ENCODE measurements at places on chromosomes 5 and 9.

GRCh38 chr9:104227108-104227507 is 133.0 kb downstream of the SMC2 start:
- DNase-seq, result no peak

DNA sequence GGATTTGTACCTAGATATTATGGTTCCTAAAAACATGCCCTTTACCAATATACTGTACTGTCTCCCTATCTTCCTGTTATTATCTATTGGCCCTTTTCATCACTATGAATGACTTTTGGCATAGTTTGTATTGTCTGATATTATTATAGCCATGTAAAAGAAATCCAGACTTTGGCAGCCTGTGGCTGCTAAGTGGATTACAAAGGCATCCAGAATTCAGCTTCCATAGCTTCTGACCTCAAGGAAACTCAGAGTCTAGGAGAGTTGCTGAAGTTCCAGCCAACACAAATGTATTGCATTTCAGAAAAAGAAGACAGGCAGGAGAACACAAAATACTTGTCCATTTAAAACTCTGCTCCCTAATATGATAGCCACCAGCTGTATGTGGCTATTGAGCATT is 319.2 kb upstream of the MPDZ start:
- DNase-seq, result no peak

DNA sequence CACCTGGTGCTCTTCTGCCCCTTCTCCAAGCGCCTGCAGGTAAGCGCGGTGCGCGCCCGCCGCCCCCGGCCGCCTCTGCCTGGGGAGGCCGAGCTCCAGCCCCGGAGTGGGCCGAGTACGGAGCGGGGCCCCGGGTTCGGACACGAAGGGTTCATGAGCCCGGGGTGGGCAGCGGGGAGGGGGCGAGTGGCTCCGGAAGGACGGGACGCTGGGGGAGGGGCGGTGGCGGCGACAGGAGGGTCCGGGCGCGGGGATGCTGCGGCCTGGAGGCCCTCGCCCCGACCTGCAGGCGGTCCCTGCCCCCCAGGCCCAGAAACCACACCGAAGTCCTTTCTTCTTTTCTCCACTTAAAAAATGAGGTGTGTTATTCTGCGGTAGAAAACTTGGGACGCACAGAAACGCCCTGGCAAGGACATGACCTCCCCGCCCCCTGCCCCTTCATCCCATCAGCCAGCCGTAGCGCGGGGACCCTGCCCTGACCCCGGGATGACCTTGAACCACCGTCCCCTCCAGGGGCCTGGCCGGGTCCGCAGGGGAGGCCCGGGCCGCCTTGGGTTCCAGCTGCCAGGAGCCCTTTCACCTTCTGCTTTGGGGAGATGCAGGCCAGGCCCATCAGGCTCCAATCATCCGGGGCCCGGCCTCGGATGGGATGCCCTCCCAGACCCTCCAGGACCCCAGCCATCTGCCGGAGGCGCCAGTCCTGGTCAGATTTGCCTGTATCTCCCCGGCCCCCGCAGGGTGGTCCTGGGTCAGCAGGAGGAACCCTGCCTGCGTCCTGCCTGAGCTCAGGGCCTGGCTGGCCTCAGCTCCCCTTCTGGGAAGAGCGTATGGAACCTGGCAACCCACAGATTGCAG is 545 bp downstream of the DIPK1B start:
- DNase-seq, result no peak

DNA sequence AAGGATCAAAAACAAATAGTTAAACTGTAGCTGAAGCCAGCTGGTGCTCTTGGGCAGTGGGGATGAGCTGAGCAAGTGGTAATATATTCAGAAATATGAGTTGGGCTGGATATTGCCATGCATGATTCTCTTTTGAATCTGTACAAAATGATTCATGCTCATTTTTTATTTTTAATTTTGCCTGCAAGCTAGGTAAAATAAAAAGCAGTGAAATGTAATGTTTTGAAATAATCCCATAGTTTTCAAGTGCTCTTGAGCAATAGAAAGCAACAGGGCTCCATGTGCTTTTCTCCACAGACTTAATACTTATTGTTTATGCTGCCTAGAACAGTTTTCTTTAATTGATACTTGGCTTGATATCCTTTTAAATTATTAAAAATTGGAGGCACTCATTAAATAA is 489.3 kb downstream of the TLE4 start:
- no peak for DNase-seq

- DNase-seq, result no peak
These were observed 32.1 kb upstream of the IL6ST start for GRCh38 chr5:56026863-56027300.

DNA sequence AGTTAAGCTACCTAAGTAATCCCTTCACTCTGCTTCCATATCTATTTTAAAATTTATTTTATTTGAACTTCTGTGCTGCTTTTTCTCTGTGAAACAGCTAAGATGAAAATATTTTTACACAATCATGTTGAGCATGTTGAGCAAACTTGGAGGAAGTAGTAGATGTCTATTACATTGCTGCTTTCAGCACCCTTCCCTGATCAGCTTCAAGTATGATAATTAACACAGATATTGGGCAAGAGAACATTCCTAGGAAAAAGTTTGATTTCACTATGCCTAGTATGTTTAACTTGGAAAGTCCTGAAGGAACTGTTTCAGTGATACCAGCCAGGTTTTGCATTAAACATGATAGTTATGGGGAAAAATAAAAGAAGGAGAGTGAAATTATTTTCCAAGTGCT is 283.6 kb downstream of the ELAVL2 start:
- no peak for DNase-seq

- DNase-seq, result no peak
These were observed 753.2 kb upstream of the DMAC1 start for GRCh38 chr9:8552732-8553131.

DNA sequence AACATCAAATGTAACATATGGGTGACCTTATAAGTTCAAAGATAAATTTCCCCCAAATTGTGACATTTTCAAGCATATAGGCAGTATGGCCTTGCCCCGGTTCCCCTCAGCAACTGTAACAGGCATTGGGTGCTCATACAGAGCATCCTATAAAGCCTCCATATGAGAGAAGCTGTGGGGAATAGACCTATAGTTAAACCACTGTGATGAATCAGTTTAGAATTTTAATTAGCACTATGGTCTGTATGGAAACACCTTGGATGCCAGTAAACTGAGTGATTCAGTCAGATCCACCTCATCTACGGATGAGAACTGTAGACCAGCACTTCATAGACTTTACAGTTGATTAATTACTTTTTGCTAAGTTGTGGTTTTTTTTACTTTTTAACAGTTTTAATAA is 79.4 kb downstream of the ERCC6L2 start:
- no peak for DNase-seq

GRCh38 chr9:121067640-121068039 is 7.1 kb upstream of the CNTRL start:
- no peak for DNase-seq

DNA sequence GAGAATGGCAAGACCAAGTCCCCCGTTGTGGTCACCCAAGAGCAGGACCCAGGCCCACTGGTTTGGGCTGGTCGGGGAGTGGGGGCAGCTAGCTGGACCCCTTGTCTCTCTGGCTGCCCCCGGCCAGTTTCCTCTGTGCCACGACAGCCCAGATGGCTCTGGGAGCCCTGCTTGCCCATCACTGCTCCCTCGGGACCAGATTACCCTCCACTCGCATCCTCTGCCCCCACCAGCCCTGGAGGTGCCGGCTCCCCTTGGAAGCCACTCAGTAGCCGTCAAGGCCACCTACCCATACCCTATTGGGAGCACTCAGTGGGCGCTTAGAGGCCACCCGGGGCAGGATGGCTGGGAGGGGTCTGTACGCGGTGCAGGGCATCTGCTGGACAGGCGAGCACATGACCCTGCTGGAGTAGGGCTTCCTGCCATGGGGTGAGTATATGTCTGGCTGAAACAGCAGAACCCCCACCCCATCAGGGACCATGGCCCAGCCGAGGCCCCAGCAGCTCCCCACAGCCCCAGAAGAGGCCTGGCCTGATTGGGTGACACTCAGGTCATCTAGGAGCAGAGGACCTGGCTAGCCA is 70.0 kb downstream of the ZNF354C start:
- DNase-seq, result no peak

- peak; percentile 26 for DNase-seq
These were observed 3.0 kb downstream of the GDNF start for GRCh38 chr5:37836592-37837413.

GRCh38 chr9:133184971-133185370 is 21.3 kb upstream of the GBGT1 start:
- peak; percentile 64 for DNase-seq

DNA sequence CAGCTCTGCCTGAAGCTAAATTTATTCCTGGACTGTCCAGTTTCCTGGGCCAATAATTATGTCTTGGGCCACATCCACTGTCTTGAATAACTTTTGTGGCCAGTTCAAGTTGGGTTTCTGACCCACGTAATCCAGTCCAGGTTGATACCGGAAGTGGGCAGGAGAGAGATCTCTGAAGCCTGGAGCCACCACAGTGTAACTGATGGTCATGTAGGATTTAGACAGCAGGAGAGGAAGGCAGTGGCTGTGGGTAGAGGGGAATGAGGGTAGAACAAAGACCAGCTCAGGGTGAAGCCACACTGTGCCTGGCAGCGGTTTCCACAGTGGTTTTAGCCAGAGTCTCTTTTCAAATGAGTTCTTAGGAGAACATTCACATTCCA is 30.2 kb downstream of the SH3PXD2B start:
- DNase-seq, result no peak

DNA sequence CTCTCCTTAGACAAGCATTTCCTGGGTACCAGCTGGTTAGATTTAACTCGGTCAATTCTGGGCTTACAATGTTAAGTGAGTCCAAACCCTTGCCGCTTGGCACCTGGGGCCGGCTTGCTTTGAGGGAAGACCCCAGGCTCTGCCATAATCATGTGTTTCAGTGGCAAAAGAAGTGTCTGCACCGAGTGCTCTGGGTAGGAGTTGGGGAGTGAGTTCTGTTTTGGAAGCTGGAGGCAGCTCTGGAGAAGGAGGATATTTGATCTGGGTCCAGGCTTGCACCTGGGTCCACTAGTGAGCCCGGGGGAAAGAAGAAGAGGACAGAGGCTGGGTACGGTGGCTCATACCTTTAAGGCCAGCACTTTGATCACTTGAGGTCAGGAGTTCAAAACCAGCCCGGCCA is 8.4 kb upstream of the OLFM1 start:
- no peak for DNase-seq

DNA sequence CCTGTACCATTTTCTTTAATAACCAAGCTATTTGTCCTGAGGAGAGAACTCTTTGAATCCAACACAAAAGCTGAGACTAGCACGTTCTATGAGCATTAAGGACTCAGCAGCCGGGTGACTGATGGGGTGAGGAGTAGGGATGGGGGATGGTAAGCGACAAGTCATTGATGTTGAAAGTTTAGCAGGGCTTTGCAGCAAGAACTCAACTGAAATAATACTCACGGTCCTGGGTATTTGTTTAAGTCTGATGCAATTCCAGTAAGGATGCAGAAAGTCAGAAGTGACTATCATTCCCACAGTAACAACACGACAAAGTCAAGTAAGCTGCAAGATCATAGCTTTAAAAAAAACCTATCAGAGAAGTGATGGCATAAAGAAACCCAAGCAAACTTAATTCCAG is 131.1 kb downstream of the ACTL7B start:
- DNase-seq, result no peak

DNA sequence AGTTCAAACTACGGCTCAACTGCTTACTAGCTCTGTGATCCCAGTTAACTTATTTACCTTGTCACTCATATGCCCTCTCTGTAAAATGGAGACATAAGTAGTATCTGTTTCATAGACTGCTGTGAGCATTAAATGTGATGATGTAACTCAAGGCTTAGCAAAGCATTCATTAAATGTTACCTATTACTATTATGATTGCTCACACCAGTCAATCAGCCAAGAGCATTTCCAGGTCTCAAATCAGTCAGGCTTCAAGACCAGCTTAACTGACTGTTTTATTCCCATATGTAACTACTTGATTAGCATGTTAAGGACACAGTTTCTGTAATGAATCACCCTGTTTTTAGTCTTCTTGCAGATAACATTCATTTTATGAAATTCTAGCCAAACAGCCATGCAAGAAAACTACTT is 413.3 kb downstream of the MLLT3 start:
- DNase-seq, result no peak

DNA sequence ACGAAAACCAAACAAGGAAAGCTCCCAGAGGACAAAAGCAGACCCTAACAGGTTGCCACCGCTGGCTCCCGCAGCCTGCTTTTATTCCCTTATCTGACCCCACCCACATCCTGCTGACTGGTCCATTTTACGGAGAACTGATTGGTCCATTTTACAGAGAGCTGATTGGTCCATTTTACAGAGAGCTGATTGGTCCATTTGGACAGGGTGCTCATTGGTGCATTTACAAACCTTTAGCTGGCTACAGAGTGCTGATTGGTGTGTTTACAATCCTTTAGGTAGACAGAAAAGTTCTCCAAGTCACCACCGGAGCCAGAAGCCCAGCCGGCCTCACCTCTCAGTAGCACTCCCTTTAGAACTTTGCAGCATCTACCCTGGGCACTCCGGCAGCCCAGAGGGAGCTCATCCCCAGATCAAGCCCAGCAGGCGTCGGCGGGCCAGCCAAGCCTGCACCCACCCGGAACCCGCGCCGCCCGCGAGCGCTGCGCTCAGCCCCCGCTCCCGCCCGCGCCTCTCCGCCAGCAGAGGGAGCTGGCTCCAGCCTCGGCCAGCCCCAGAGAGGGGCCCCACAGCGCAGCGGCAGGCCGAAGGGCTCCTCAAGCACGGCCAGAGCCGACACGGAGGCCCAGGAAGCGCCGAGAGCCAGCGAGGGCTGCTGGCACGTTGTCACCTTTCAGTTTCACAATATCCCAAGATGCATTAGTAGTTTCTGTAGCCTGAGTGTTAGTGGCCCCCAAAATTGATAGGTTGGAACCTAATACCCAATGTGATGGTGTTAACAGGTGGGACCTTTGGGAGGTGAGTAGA is 35.3 kb upstream of the CLPTM1L start:
- DNase-seq, result no peak

DNA sequence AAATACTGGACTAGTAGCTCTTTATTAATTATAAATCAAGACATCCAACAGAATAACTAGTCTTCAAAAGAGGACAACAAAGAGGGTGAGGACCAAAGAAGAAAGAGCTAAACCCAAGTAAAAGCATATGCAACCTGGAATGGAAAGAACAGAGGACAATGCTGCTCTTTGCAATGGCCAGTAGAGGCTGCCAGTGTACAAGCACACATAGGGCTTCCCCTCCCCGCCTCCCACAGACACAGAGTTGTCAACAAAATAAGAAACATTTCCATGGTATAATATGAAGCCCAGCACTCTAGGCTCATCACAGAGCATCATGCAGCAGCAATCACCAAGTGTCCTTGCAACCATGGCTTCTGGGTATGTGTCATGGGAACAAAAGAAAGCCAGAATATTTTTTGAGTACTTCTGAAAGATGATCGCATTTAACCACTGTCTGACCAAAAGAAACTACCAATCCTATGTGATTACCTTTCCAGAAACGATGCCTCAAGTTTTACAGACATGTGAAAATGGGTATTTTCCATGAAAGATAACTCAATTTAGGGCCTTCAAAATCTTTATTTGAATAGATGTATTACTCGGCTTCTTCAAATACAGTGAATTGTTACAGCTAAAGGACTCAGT is 58.1 kb downstream of the RFX3 start:
- peak; percentile 71 for DNase-seq

- DNase-seq, result no peak
These were observed 351.4 kb downstream of the SEMA5A start for GRCh38 chr5:9194509-9194908.

- no peak for DNase-seq
These were observed 513.9 kb downstream of the CTNND2 start for GRCh38 chr5:11390291-11390767.

- DNase-seq, result peak; percentile 13
These were observed 143.6 kb downstream of the MRPS30 start for GRCh38 chr5:44952376-44952775.
